ENCODE measurements at places on chromosomes 16 and 17. TPM values are rescaled to one million over a fixed set of nuclear protein-coding genes. Genes with fewer than 3 reads are reported as not detected.

DNA sequence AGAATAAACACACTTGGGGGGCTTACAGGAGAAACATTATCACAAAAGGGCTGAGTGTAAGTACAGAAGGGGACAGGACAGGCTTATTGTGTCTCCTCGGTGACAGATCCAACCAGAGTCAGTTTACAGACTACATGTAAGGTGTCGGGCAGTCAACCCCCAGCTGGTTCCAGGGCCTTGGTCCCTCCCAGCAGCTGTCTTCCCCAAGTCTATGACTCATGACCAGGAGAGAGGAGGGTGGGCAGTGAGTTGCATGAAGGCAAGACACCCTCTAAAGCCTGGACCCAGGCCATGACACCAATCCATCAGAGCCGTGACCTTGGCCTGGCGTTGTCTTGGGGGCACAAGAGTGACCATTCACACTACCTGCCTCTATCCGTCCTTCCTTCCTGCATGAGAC, 276.2 kb upstream of the CCL2 start:
- no peak overlapping the region for H3K4me3 ChIP-seq
- H3K4me1 ChIP-seq, result no peaks in the 10 kb centered on the region
- H3K36me3 ChIP-seq, result no peaks in the 10 kb centered on the region
- DNase-seq, result no peak
- H3K27ac ChIP-seq, result no peak overlapping the region

CDK5RAP3 gene
- 394 TPM for total RNA-seq

DNA sequence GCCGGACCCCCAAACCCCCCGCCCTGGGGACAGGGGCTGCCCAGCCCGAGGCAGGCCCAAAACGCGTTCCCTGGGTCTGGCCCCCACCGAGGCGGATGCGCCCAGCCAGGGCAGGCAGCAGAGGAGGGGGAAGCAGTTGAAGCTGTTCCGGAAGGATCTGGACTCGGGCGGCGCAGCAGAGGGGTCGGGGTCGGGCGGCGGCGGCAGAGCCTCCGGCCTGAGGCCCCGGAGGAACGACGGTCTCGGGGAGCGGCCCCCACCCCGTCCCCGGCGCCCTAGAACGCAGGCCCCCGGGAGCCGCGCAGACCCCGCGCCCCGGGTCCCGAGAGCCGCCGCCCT, 22.9 kb upstream of the ZFPM1 start:
- H3K4me1 ChIP-seq, result peaks cover 14% of the 10 kb centered on the region
- H3K36me3 ChIP-seq, result no peaks in the 10 kb centered on the region
- no peak for DNase-seq
- no peaks in the 10 kb centered on the region for H3K27me3 ChIP-seq

- peak overlapping the region; percentile 85 for H3K4me3 ChIP-seq
- H3K27me3 ChIP-seq, result no peaks in the 10 kb centered on the region
- peak overlapping the region; percentile 98 for H3K27ac ChIP-seq
- H3K36me3 ChIP-seq, result no peaks in the 10 kb centered on the region
- DNase-seq, result peak; percentile 73
Measured at GRCh38 chr16:81445143-81445961, 744 bp downstream of the CMIP start.

Measured in Peyer's patch (tissue), 4 donors.